ENCODE measurements at places on chromosomes 4 and X.

GRCh38 chr4:151169223-151169622 is 69.8 kb downstream of the RPS3A start:
- DNase-seq = no peak

DNA sequence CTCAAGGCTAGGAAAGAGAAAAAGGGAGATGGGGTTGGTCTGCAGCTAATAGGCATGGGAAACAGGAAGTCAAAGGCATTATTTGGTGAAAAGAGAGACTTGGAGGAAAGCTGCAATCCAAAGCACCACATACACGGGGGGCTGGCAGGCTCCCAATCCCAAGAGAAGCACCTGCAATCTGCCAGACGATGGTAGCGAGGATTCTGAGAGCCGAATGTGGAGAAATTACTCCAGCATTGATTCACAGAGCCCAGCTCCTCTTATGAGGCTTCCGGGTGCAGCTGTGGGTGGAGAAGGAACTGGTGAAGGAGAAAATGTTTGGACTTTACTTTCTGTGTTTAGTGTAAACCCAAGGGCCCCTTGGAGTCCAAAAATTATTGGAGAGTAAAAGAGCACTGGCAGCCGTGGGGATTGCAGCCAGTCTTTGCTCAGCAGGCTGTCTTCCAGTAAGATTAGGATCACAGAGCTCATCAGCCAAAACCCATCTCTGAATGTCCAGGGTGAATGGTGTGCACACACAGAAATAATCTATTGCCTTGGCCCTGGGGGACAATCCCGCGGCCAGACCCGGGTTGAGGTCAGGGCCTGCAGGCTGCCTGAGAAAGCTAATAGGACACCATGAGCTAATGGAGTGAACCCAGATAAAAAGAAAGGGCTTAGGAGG is 197.6 kb downstream of the KIT start:
- no peak for DNase-seq

- no peak for DNase-seq
Observed at GRCh38 chr4:35965300-35965699, 279.0 kb downstream of the ARAP2 start.

GRCh38 chrX:82087699-82088098 is 885.8 kb downstream of the SH3BGRL start:
- DNase-seq = no peak

DNA sequence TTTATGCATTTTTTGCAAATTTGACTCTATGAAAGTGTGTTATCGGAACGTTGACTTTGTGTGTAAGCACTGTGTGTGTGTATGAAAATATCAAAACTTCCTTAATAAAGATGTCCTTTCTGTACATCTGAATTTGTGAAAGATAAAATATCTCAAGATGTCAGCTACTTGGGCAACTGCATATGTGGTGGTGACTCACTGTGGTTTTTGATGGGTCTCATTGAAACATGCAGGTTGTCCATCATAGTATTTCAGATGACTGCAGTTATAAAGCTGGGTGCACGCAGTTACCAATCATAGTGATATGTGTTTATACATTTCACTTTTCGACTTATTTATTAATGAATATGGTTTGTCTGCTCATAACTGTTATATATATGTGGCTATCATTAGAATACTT is 19.7 kb upstream of the BBS12 start:
- DNase-seq = no peak

- no peak for DNase-seq
Observed at GRCh38 chr4:168859888-168860694, 150.0 kb downstream of the CBR4 start.

DNA sequence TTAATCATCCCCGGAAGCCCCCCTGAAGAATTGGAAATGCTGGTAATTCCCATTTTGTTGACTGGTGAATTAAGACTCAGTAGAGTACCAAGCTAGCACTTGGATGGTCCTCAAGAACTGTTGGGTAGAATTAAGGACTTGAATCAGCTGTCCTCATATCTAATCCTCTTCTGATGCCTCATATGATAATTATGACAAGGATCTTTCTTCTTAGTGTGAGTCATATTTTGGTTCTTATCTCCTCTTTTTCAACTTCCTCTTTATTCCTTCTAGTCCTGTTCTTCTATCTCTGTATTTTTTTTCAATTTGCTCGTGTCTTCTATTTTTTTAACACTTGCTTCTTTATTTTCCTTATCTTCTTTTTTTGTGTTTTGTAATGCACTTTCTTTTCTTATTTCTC is 206.3 kb upstream of the ANXA3 start:
- DNase-seq = no peak

DNA sequence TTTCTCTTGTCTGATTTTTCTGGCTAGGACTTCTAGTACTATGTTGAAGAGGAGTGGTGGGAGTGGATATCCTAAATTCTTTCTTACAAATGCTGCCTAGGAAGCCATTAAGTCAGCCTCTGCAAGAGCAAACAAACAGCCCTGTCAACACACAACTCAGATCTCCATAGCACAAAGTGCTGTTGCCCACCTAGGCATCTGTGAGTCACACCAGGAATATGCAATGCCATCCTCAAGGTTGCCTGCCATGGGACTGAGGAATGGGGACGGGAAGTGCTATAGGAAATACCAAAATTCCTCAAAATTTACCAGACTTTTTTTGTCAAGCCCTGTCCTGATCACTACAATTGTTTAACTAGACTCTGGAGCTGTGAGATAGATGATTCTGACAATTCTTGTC is 466.9 kb downstream of the FSTL5 start:
- no peak for DNase-seq

DNA sequence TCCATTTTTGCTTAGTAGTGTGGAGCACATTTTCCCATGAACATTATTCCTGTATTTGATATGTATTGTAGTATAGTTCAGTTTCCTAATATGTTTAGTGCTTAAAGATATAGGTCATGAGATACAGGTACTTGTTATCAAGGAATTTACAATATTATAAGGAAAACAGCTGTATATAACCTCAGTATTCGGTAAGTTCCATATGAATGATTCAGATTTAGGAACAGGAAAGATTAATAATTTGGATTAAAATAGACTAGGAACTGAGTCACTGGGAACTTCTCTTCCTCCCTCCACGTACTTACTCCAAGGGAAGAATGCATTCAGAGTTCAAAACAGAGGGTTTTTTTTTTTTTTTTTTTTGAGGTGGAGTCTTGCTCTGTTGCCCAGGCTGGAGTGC is 20.0 kb downstream of the DIAPH2 start:
- DNase-seq = no peak

- no peak for DNase-seq
Observed at GRCh38 chr4:128916832-128917231, 107.3 kb downstream of the JADE1 start.

GRCh38 chrX:85611926-85612325 is 232.5 kb upstream of the POF1B start:
- DNase-seq = no peak

DNA sequence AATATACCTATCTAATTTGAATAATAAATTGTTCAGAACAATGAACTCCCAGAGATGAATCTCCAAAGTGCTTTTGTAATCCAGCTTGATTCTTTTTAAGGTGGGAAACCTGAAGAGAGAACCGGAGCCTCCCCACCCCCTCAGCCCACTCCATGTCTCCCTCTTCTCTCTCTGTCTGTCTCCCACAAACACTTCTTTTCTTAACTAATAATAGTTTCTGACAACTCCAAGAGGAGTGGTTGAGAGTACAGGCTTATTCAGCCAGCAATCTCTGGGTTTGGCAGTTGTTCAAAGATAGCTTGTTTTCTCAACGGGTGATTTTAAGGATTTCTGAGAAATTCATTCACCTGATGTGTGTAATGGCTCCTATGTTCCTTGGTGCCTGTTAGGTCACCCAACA is 23.4 kb downstream of the PPP4R3C start:
- no peak for DNase-seq

Data from erythroblast (primary cell).